ENCODE measurements at places on chromosomes 11 and 22.

GRCh38 chr11:69137151-69137844 is 18.4 kb upstream of the SMIM38 start:
- no peak for DNase-seq

- no peak for DNase-seq
Observed at GRCh38 chr11:102252339-102252891, 64.9 kb upstream of the BIRC3 start.

DNA sequence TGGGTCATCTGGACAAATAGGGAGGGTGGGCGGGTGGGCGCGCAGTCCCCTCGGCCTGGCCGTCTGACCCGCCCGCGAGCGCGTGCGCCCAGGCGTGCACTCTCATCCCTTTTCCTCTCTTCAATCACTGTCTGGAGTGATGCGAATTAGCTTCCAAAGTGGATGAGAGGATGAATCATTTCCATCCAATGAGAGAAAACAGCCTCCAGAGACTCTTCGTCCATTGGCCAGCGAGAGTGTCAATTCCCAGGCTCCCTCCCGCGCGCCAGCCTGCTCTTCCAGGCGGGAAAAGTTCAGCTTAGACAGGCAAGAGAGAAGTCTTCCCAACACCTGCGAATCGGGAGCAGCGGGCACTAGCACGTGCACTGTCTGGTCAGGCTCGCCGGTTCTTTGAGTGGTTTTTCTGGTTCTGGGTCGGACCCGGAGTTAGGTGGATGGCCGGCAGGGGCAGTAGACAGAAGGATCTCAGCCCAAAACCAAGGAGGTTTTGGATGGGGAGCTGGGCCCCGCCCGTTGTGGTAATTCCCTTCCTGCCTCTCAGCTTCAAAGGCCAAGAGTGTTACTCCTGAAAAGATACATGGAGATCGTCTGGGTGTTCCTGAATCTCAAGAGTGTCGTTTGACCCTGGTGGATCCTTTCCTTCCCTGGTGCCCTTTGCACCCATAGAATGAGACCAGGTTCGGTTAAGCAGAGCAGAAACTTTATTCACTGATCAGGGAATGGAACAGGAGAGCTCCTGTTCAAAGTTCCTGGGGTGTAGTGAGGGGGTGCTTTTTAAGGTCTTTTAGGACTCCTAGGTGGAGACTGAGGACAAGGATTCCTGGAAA is 33.4 kb upstream of the GLYATL1 start:
- no peak for DNase-seq

GRCh38 chr22:50600538-50600937 is at the start of gene MAPK8IP2:
Gene MAPK8IP2 (plus strand): TSS chr22:50600793. CDS start chr22:50600819, 26 bp downstream.
- no peak for DNase-seq

GRCh38 chr11:65774525-65775306 is 6.1 kb downstream of the AP5B1 start:
- DNase-seq, result no peak

DNA sequence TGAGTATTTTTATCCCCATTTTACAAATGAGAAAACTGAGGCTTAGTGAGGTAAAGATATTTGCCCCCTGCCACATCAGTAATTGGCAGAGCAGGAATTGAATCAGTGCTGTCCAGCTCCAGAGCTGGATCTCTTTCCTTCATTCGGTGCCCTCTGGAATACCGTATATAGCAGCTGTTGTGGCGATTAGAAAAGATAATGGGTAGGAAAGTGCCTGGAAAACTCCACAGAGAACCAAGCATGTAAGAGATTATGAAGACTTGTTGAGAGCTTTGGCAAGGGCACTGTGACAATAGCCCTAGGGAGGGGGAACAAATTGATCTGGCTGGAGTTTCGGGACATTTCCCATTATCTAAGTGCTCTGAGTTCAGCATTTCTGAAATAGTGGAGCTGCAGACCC is 82.5 kb upstream of the TEAD1 start:
- no peak for DNase-seq

- DNase-seq, result no peak
Observed at GRCh38 chr11:71078482-71078881, 173.9 kb downstream of the SHANK2 start.

GRCh38 chr11:115471367-115471766 is 32.8 kb downstream of the CADM1 start:
- DNase-seq, result no peak

DNA sequence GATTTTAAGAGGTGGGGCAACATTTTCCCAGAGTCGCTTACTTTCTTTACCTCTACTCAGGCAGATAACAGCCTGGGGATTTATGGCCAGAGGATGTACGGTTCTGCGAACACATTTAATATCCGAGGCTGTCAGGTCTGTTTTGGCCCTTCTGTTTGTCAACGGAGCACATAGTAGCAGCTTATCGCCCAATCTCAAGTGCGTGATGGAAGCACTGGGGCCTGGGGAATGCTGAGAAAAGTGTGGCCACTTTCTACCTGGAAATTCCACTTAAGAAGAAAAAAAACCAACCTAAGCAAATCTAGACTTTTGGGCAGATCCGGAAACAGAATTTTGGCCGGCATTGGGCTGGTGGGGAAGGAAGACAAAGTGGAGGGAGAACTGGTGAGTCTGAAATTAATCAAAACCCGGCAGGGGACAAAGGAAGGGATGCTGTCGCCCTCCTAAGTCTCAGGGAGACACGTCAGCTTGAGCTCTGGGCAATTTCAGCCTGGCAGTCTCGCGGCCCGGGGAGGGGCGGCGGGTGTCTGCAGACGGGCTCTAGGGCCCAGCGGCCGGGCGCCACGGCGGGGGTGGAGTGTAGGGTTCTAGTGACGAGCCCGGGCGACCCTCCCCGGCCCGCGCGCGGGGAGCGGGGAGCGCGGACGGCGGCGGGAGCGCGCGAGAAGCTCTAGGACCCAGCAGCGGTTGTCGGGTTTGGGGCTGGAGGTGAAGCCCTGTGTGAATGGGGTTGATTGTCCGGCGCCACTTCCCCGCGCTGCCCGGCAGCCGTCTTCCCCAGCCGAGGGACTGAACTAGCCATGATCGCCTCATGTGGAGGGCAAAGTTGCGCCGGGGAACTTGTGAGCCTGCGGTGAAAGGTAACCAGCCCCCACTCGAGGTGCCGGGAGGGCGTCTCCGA is at the start of gene AMOTL1:
TSS of gene AMOTL1 (plus strand) at position 656 of the 901 bp plus-strand sequence. CDS start at position 812, 156 bp downstream.
- DNase-seq, result peak; percentile 30

- DNase-seq, result no peak
Observed at GRCh38 chr22:42493393-42493792, 26.2 kb downstream of the RRP7A start.

GRCh38 chr22:44885806-44886360 is 123.9 kb downstream of the PHF21B start:
- no peak for DNase-seq

DNA sequence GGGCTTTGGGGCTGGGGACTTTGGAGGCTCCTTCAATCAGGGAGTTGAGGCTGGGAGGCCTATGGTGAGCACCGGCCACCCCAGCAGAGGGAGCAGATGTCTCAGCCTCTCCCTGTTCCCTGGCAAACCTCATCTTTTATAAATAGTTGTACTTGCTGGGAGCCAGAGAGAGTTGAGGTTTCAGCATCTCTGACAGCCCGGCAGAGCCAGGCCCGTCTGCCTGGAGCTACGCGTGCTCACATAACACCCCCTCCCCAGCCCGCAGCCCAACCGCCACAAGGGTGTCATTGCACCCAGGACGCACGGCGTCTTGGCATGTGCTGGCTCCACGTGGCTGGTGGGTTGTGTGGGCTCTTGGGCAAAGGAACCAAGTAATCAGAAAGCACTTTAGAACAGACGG is 127.1 kb downstream of the CHST1 start:
- no peak for DNase-seq

GRCh38 chr11:119473901-119474681 is 51.1 kb upstream of the THY1 start:
- no peak for DNase-seq

DNA sequence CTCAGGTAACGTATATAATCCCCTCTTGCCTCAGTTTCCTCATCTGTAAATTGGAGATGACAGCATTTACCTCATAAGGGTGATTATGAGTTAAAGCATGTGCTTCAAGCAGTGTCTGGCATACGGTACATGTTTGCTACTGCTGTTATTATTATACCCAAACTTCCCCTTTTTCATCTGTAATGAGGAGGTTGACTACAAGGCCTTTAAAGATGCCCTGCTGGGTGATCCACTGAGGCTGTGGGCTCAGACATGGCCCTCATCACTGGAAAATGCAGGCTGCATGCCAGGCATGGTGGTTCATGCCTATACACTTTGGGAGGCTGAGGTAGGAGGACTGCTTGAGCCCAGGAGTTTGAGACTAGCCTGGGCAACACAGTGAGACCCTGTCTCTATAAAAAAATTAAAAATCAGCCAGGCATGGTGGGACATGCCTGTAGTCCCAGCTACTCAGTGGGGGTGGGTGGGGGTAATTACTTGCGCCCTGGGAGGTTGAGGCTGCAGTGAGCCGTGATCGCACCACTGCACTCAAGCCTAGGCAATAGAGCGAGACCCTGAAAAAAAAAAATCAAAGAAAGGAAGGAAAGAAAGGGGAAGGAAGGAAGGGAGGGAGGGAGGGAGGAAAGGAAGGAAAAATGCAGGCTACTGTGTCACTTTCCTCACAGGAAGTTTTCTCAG is 4.3 kb downstream of the PIK3IP1 start:
- no peak for DNase-seq

DNA sequence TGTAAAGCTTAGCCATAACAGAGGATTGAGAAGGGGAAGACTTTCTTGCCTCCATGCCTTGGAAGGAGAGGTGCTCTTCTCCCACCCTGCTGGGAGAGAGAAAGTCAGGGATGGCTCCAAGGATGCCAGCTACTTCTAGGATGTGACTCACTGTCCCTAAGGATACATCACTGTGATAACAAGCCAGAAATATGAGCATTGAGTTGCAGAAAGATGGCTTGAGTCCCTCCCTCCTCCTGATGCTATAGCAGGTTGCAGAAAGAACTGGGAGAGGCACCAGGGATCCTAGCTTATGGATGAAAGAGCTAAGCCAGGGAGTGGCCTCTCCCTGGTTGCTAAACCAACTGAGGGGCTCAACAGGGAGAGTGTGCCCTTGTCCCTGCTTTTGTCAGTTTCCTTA is 27.8 kb upstream of the FJX1 start:
- no peak for DNase-seq

GRCh38 chr22:39332441-39333064 is 13.1 kb upstream of the RPL3 start:
- DNase-seq, result no peak

GRCh38 chr11:17781221-17781620 is 46.6 kb downstream of the KCNC1 start:
- DNase-seq, result no peak

GRCh38 chr11:69411257-69411924 is 70.1 kb upstream of the LINC01488 start:
- no peak for DNase-seq

All from stimulated activated CD8-positive, alpha-beta memory T cell treated with anti-CD3 and anti-CD28 coated beads, Interleukin-2, amount 100 ng/mL, for 48 hours (primary cell).